Spinal cord (tissue), 10 donors: ENCODE measurements at places on chromosomes 1 and 21. TPM values are rescaled to one million over a fixed set of nuclear protein-coding genes. Genes with fewer than 3 reads are reported as not detected.
A peak's percentile ranks its signal among the peaks of the same experiment; 100 is the strongest.

DNA sequence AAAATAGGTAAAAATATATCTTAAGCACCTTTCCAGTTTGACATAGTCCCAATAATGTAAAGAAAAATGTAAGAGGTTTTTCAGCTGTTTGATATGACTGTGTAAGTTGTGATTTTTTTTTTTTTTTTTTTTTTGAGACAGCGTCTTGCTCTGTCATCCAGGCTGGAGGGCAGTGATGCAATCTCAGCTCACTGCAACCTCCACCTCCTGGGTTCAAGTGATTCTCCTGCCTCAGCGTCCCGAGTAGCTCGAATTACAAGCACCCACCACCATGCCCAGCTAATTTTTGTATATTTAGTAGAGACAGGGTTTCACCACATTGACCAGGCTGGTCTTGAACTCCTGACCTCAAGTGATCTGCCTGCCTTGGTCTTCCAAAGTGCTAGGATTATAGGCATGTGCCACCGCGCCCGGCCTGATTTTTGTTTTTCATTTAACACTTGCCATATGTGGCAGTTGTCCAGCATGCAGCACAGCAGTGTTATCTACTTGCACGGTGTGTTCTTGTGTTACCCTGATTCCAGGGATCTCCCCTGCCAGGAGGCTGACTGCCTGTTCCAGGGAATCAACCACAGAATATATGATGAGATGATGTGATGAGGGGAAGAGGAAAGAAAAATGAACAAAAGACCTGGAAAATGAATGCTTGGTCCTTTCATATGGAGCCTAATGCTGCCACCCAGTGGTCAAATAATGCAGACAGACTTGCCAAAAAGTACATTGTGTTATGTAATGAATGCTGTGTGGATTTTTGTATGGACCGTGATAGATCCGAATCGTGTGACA, 79.0 kb downstream of the RAVER2 start:
- peak; percentile 82 for DNase-seq

- DNase-seq = peak; percentile 35
Observed at GRCh38 chr1:55212349-55213150, 2.6 kb downstream of the USP24 start.

The PRAMEF13 gene
- total RNA-seq = not detected

The FCRL4 gene
- not detected for total RNA-seq

DNA sequence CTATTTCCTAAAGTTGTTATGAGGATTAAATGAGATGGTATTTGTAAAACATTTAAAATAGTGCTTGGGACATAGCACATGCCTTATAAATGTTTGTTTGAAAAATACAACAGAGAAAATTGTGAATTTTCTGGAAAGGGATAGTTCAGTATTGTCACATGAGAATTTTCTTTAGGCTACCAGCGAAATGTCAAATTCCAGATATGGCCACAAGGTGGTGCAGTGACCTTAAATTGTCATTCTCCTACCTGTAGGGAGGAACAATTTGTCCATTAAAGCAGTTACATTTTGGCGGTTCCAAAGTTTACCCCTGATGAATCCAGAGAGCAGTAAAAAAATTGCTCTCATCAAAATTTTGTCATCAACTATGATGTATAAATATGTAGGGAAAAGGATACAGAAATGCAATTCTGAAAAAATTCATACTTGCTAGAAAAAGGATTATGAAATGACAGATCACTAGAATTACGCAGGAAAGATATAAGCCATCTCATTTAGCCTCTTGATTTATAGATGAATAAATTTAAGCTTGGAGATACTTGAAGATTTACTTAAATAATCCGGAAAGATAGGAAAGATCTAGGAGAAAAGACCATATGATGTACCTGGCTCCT, 50.2 kb upstream of the TSHB start:
- peak; percentile 88 for DNase-seq

DNA sequence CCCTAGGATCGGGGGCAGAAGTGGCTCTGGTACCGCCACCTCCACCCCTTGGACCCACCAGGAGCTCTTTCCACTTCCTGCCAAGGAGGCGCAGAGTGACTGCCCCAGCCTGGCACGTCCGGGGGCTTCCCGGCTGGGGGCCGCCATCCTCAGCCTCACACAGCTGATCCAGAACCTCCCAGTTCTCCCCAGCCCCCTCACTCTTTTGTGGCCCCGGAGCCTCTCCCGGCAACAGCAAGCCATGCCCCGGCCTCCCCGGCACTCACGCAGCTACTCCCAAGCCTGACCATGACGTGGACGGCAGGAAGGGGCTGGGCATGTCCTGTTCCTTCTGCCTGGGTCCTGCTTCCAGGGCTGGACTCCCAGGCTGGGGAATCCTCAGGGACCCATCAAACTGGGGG, 17.1 kb downstream of the TP73 start:
- no peak for DNase-seq

The SMCP gene
- not detected for total RNA-seq

- DNase-seq = no peak
Observed at GRCh38 chr1:27555700-27556424, 48.1 kb downstream of the AHDC1 start.

DNA sequence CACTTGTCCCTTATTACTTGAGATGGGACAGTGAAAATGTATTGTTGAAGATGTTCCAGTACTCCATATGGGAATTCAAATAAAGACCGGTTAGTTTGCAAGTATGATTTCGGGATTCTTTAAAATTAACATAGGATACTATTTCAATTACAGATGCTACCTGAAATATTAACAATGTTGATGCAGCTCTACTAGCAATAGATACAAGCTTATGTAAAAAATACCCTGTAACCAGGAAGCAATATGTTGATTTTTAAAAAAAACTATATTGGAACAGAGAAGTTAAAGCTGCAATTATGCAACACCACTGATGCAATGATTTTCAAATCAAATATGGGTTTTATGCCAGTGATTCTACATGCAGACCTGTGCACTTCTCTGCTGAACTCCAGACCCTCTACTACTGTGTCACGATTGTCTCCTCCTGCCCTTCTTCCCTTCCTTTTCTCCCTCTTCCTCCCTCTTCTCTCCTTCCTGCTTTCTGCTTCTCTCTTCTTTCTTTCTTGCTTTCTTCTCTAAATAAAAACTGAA, 179.2 kb downstream of the ATP6V1G3 start:
- DNase-seq = no peak

DNA sequence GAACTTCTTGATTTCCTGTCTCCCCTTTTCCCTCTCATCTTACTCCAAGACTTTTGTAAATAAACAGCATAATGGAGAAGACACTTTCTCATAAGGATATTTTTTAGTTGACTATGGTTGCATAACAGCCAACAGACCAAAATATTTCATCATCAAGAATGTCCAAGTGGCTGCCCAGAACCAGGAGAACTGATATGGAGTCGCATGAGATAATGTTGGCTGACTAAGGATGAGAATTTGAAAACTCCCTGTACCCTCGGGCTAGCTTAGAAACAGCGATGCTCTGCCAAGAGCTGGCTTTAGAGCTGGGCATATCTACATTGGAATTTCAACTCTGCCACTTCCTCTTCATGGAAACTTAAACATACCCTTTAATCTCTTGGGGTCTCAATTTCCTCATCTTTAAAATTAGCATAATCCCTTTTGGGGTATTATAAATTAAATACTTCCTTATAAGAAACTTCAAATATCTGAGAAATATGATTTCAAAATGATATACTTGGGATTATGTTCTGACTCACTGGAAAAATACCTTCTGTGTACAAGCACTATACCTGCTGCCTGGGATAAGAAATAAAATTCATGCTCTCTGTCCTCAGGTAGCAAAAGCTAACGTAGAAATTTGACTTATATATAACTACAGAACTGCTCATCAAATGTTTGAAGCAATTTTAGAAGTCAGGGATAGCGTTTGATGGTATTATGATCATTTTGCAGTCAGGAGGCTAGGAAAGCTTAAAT, 777.3 kb downstream of the LTN1 start:
- no peak for DNase-seq

DNA sequence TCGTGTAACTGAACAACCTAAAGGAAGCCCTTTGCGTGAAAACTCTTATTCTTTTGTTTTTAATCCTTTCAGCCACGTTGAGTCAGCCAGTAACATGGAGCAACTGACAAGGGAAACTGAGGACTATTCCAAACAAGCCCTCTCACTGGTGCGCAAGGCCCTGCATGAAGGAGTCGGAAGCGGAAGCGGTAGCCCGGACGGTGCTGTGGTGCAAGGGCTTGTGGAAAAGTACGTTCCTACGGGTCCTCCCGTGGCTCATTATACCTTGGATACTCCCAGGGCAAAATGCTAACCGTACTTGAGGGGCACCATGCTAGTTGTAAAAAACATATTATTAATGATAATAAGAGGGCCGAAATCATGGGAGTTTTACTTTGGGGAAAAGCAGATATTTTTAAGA, 49.4 kb downstream of the LAMC2 start:
- DNase-seq = no peak

The LCE2C gene
- not detected for total RNA-seq

The ETV3L gene
- 0.11 TPM for total RNA-seq

- no peak for DNase-seq
Observed at GRCh38 chr1:234617131-234617985, 7.4 kb upstream of the IRF2BP2 start.

GRCh38 chr1:80523861-80524260, 1276.9 kb upstream of the ADGRL2 start:
- DNase-seq = no peak

The RNU1-4 gene
- total RNA-seq = 29,651 TPM

The PLEKHG5 gene
- total RNA-seq = 19.6 TPM

The OR2T35 gene
- total RNA-seq = not detected

DNA sequence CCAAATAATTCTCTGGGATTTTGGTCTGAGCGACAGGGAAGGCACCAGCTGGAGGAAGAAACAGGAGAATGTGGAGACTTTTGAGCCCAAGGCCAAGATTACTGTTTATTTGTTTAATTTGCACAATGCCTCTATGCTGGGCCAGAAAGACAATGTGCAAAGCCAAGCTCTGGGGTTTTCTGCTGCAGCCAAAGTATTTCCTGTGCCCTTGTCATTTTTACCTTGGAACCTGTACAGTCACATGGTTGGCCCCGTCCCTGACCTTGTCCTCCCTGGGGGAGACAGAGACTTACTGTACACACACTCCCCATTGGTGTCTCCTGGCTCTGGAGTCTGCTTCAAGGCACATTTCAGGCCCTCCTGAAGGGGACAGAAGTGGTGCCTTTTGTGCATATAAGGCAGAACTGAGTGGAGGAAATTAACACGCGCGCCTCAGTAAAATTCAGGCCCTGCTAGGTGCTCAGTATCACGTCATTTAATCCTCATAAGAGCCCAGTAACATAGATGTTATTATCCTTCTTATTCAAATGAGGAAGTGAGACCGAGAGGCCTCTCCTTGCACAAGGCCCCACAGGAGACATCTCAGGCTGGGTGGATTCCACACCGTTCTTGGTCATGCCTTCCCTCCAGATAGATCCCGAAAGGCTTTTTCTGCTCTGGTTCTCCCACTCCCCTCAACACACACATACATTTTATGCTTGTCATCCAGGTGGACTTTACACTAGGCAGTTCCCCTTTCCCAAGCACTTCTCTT, 21.1 kb downstream of the C1orf115 start:
- DNase-seq = no peak

- DNase-seq = no peak
Observed at GRCh38 chr1:221458447-221459156, 283.3 kb downstream of the DUSP10 start.

DNA sequence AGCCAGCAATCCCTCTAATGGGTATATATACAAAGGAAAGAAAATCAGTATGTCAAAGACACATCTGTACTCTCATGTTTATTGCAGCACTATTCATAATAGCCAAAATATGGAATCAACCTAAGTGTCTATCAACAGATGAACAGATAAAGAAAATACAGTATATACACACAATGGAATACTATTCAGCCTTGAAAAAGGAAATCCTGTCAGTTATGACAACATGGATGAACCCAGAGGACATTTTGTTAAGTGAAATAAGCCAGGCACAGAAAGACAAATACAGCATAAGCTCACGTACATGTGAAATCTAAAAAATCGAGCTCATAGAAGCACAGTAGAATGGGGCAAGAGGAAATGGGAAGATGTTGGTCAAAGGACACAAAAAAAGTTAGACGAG, 69.1 kb downstream of the WARS2 start:
- no peak for DNase-seq

DNA sequence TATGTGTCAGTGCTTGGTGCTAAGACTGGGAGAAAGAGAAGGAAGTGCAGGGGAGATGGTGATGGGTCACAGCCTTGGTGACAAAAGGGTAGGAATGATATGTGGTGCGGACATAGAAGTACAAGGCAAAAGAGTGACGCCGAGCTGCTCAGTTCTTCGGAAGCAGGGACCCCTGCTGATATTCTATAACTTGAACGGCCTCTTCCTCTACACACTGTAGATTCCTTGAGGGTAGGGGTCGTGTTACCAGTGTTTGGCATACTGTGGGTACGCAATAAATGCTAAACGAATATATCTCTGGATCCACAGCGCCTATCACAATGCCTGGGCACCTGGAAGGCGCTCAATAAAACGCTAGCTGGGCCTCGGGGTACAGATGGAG, 488 bp downstream of the DBT start:
- DNase-seq = no peak

DNA sequence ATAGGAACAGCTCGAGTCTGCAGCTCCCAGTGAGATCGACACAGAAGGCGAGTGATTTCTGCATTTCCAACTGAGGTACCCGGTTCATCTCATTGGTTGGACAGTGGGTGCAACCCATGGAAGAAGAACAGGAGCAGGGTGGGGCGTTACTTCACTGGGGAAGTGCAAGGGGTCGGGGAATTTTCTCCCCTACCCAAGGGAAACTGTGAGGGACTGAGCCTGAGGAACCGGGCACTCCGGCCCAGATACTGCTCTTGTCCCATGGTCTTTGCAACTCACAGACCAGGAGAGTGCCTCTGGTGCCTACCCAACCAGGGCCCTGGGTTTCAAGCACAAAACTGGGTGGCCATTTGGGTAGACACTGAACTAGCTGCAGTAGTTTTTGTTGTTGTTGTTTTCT, 307.1 kb downstream of the AMY1C start:
- DNase-seq = no peak

DNA sequence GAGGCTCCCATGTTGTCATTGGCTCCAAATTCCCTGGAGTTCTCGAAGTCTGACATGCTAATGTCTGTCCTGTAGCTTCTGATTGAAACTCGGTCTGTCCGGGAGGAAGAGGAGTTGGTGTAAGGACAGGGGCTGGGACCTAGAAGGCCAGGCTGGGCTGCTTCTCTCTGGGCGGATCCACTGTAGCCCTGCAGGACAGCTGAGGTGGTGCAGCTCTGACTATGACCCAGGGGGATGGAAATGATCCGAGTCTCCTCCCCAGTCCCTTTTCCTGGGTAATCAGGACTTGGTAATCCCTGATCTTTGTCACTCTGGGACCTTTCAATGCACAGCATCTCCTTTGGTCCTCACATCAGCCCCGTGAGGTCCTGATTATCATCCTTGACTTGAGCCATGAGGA, 10.0 kb upstream of the FCMR start:
- no peak for DNase-seq
